ENCODE measurements at places on chromosomes 12 and 14.

- DNase-seq, result no peak
Measured at GRCh38 chr14:51446771-51447170, 204.9 kb upstream of the FRMD6 start.

GRCh38 chr14:89674936-89675335, 257.9 kb upstream of the FOXN3 start:
- no peak for DNase-seq

GRCh38 chr12:10131111-10131690, 1.2 kb upstream of the CLEC7A start:
- no peak for DNase-seq

DNA sequence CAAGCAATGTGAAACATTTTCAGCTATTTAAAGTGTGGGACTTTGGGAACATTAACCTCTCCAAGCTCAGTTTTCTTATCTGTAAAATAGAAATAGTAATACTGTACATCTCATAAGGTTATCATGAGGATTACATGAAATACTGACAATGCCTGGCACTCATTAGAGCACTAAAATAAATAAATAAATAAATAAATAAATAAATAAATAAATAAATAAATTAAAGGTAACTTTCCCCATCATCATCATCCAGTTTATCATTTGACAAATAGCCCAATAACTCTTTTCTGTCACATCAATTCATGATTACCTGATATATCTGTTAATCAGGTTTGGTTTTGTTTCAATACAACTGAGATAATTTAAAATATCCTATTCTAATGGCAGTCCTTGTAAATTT, 48.5 kb downstream of the EFCAB11 start:
- DNase-seq, result no peak

GRCh38 chr14:78848234-78848820, 678.2 kb downstream of the NRXN3 start:
- DNase-seq, result no peak

GRCh38 chr12:48716168-48716492, 377 bp downstream of the CCNT1 start:
- DNase-seq, result no peak

- no peak for DNase-seq
Measured at GRCh38 chr14:78104160-78104559, 66.0 kb upstream of the NRXN3 start.

DNA sequence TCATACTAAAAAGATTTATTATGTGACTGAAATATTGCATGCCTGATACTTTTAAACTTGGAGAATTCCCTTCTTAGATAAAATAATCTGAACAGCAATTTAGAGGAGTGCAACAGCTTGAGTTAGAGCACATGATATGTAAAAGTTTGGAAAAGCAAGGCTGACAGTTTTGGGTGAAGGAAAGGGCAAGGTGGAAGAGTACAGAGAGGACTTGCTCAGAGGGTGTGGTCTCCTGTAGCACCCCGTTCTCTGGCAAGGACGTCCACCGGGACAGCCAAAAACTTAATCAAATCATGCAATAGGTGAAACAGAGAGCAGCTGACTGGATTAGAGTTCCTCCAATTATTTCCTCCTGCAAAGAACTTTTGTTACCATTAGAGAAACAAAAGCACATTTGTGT, 65.2 kb upstream of the PDZRN4 start:
- DNase-seq, result no peak

- DNase-seq, result no peak
Measured at GRCh38 chr12:122310626-122311333, 44.5 kb upstream of the VPS33A start.

DNA sequence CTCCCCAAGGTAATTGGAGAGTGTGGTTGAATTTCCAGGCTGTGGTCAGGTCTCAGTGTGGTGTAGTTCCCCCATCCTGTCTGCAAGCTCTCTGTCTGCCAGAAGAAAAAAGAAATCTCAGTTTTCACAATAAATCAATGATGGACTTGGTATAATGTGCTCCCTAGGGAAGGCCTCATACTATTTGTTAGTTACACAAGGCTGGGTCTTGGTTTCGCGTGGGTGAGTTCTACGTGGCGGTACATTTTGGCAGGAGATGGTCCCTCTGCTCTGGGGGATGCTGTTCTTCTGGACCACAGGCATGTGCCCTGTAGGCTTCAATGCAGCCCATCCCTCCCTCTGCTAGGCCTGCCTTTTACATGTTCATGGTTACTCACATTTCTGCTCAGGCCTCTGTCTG, 206.4 kb upstream of the PELI2 start:
- DNase-seq, result no peak

GRCh38 chr12:13124656-13125505, 21.4 kb upstream of the GSG1 start:
- DNase-seq, result no peak

DNA sequence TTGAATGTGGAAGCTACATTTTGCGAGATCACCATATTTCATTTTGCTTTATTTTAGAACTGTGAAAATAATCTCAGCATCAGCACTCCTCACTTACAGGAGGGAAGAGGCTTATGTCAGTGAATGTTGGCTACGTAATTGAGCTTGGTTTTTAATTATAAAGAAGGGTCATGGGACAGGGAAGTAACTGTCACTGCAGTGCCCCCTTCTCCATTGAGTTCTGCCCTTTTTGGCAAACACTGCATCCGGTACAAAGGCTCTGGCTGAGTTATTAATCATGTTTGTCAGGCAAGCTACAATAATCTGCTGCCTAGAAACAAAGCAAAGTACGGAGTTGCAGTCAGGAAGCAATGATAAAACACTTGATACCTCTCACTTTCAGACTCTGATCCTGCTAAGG, 546.7 kb downstream of the SNAPC1 start:
- no peak for DNase-seq

DNA sequence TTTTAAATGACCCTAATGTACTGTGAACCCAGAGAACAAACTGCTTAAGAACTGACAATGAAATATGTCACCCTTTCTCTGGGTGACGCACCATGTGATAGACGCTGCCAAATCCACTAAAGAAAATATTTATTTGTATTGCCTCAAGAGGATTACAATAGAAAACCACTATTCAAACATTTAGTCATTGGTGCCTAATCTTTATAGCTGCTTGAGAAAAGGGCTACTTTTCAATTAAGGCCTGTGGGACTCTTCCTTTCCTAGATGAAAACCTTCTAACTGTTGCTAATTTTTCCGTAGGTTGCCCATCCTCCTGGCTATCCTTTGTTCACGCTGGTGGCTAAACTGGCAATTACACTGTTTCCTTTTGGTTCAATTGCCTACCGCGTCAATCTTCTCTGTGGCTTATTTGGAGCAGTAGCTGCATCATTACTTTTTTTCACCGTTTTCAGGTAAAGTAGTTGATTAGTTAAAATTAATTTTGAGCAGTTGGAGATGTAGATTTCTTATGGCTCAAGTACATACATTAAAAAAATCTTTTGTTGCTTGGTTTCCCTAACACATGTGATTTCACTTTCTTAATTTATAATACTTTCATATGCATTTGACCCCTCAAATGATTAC, 6.0 kb downstream of the TMEM260 start:
- DNase-seq, result no peak

DNA sequence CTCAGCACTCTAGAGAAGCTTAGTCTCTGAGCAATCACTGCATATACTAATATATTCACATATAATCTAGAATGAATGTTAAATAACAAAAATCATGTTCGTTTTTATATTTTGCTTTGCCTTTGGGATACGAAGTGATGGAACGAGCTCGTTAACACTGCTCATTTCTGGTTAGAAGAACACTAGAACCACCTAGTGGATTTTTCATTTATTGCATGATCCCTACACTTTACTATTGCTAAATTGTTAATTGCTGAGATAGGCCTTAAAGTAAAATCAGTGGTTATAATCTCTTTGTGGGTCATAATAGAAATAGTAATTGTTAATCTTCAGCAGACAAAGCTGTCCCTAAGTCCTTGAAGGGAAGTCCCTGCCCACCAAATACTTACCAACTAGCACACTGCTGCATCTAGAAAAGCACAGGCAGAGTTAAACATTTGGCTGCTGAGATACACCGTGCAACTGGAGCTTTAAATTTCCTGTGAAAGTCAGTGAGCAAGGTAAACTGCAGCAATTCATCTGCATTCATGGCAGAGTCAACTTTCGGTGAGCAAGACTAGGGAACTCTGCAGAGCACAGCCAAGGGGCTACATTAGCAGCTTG, 353.7 kb downstream of the APAF1 start:
- no peak for DNase-seq

- DNase-seq, result no peak
Measured at GRCh38 chr14:62289471-62289870, 527.3 kb downstream of the SNAPC1 start.

DNA sequence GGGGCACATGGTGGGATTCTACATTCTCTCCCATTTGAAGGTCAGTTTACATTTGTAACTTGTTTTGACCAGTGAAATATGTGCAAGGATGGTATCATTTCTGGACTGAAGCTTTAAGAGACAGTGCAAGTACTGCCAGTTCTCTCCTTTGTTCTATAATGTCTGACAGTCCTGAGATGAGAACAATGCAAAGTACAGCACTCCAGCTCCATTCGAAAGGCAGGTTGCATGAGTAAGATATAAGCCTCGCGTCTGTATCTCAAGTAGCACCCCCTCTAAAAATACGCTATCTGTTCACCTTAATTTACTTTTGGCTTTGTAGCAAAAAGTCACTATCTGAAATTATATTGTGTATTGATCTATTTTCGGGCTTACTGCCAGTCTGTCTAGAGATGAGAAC, 1122.2 kb upstream of the TMEM132C start:
- no peak for DNase-seq

DNA sequence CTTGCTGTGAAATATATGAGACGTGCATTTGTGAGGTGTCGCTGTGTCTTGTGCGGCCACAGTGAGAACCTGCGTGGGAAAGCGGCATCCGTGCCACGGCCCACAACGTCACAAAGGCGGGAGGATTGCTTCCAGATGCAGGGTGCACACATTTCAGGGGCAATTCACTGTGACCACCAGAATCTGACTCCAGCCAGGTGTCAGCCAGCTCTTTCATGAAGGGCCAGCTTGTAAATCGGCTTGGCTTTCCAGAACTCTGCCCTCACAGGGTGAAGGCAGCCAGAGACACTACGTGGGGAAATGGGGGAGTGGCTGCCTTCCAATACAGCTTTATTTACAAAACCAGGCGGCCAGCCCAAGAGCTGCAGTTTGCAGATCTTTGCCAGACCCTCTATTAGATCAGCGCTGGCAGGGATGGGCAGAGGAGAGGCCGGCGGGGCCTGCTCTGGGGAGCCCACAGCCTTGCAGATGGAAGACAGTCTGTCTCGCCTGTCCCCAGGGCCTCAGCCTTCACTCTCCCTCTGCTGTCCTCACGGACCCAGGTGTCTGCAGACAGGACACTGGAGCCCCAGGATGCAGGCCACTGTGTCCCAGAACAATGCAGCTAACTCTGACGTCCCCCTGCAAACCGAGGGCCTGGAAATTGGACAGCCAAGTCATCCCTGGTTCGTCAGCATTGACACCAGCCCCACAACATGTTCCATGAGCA, 53.5 kb downstream of the ADGRD1 start:
- no peak for DNase-seq

DNA sequence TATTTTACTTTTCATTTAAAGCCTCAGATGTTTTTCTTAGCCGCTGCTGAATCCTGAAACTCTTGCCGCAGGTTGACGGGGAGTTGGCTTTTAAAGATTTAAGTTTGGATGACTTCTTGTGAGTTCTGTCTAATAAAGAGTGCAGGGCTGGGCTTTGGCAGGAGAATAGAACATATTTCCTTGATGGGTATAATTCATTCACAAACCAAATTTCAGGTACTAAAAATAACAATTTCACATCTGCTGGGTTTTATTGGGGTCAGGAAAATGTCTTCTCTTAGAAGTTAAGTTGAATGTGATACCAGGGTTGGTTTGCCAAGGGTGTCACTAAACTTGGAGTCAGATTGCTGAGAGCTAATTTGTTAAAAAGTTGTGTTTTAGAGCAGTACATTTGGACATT, 9.7 kb downstream of the SP1 start:
- DNase-seq, result no peak

- no peak for DNase-seq
Measured at GRCh38 chr14:28635387-28635786, 131.2 kb upstream of the FOXG1 start.

GRCh38 chr12:130872179-130873096, 572 bp downstream of the RAN start:
- DNase-seq, result peak; percentile 34

GRCh38 chr12:25979563-25979962, 21.1 kb downstream of the RASSF8 start:
- DNase-seq, result no peak

DNA sequence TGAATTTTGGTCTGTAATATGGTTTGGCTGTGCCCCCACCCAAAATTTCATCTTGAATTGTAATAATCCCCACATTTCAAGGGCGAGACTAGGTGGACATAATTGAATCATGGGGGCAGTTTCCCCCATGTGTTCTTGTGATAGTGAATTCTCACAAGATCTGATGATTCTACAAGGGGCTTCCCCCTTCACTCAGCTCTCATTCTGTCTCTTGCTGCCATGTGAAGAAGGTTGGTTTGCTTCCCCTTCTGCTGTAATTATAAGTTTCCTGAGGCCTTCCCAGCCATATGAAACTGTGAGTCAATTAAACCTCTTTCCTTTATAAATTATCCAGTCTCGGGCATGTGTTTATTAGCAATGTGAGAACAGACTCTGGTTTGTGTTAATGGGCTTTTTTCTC, 5.9 kb downstream of the LRRC9 start:
- no peak for DNase-seq

DNA sequence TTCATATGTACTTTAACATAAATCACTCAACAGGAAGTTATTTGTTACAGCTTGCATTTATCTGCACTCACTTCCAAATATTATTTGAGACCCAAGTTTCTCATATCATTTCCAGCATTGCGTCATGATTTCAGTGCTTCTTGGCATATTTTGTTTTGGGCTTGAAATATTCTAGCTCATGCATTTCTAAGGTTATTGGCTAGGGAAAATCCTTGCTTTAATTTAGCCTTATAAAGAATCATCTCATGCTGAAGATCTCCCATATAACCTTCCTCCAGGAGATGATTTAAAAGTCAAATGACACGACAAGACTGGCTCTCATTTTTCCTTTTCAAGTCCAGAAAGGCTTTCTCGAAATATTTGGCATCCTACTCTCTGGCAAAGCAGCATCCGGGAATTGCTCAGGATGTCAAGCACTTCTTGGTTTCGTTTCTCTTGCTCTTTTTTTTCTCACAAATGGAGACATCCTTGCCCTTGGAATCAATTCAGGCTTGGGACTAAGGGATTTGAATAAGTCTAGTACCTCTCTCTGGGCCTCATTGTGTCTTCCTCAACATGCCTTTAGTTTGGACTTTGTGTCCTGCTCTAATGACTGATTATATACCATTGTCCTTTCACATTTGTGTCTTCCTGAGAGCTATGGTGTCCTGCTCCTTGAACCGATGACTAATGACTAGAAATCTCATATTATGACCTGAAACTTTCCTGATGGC, 295.0 kb downstream of the RMST start:
- no peak for DNase-seq

- DNase-seq, result no peak
Measured at GRCh38 chr14:25843481-25844470, 754.1 kb downstream of the NOVA1 start.

- DNase-seq, result no peak
Measured at GRCh38 chr12:22254478-22254877, 80.0 kb downstream of the ST8SIA1 start.

GRCh38 chr14:69042787-69043444, 63.8 kb upstream of the ACTN1 start:
- DNase-seq, result no peak

Data from T-helper 22 cell (primary cell).